ENCODE measurements at places on chromosomes 2 and 18. TPM values are rescaled to one million over a fixed set of nuclear protein-coding genes. Genes with fewer than 3 reads are reported as not detected.

DNA sequence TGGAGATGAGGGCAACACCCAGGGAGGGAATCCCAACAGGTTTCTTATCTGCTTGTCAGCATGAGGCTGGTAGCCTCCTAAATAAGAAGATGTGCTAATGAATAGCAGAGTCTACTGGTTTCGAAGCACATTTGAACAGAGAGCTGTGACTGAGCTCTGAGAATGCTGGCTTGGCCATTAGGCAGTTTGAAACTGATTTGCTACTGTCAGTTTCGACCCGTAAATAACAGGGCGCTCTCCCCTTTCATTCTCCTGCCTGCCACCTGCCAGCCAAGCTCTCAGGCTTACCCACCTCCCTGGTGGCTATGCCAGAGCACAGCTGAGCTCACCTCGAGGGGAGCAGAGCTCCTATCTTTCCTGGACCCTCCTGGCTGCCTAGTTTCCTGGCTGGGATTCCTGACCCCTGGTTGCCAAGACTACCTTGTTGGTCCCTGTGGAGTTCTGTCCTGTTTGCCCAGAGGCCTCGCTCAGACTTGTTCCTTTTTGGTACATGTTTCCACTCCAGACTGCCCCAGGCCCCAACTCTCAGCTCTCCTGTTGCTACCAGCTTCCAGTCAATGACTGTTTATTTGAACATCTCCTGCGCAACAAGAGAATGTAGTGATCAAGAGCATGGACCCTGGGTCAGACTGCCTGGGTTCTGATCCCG is 102.3 kb upstream of the ALPP start:
- DNase-seq: no peak

DNA sequence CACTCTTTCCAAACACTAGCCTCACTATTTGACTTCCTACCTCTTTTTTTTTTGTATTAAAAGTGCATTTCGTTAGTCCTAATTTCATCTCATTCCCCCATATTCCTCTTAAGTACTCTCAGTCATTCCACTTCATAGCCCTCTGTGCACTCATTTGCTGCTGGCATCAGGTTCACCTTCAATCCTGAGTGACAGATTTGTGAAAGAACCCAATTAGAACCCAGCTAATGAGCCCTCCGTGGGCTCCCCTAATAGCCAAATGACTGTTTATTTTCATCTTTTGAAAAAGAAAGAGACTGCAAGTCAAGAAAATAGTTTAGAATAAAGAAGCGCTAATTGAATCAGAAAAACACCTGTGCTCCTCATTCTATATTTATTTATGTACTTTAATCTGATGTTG is 512.1 kb upstream of the LRATD1 start:
- no peak for DNase-seq

- no peak for DNase-seq
Measured at GRCh38 chr18:23995180-23995579, 19.4 kb upstream of the TTC39C start.

Gene INSIG2
- 38.7 TPM for polyA plus RNA-seq

GRCh38 chr2:154195644-154196195 is 324.0 kb downstream of the GALNT13 start:
- no peak for DNase-seq

DNA sequence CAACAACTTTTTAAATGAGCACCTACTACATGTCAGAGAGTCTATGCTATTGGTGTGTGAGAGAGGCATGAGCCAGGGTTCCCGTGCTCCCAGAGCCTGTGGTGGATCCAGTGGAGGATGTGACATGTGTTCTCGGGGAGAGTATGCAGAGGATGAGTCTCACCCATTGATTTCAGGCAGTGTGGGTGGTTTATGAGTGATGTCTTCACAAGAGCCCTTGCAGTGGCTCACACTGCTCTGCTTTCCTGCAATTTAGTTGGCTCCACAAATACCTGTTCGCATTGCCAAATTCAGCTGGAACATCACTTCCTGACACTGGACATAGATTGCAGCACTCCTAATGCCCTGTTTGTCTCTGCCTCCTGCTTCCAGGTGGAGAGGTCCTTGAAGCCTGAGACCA is 243.6 kb upstream of the CXCR4 start:
- no peak for DNase-seq

All from left kidney (tissue), 8 donors.